Myocyte (in vitro differentiated cells): ENCODE measurements at places on chromosomes 7 and 10. TPM values are rescaled to one million over a fixed set of nuclear protein-coding genes. Genes with fewer than 3 reads are reported as not detected.

DNA sequence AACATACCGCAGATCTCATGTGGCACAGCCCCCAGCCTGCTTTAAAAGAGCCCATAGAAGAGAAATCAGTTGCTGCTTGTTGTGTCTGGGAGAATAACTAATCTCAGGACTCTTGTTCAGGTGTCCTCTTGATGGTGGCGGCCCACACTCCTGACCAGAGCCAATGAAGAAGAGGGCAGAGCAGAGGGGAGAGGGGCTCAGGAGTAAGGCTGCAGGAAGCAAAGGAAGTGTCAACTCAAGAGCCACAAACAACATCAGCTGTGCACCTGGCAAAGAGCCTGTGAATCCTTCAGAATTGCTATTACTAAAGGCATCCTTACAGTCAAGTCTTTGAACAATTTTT is 59.8 kb upstream of the PTN start:
- no peak for DNase-seq

- no peak for DNase-seq
Measured at GRCh38 chr7:159149488-159149887, 4.8 kb upstream of the VIPR2 start.

DNA sequence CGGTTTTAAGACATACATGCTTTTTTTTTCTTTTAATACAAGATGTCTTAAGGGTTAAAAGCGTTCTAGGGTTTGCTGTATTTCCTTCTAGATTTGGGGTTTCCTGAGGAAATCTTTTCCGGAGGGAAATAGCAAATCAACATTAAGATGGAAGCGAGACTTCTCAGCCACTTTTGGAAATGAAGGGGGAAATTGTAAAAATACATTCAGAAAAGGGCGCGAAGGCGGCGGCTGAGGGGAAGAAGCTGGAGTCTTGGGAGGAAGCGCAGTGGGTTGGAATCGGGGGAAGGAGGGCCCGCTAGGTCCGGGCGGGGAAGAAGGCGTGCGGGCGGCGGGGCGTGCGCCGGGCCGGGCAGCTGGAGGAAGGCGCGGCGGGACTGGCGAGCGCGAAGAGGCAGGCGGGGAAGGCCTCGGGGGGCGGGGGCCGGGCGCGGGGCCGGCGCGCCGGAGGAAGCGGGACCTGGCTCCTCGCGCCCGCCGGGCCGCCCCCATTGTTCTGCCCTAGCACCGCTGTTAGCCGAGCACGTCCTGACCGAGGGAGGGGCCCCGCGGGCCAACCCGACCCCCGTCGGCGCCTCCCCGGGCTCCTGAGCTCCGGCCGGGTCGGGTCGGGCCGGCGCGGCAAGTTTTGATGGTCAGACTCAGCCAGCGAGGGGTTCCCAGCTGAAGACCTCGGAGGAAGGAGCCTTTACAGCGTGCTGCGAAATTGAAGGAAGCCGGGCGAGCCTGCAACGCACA is 1.5 kb upstream of the SKIDA1 start:
- DNase-seq: peak; percentile 69

DNA sequence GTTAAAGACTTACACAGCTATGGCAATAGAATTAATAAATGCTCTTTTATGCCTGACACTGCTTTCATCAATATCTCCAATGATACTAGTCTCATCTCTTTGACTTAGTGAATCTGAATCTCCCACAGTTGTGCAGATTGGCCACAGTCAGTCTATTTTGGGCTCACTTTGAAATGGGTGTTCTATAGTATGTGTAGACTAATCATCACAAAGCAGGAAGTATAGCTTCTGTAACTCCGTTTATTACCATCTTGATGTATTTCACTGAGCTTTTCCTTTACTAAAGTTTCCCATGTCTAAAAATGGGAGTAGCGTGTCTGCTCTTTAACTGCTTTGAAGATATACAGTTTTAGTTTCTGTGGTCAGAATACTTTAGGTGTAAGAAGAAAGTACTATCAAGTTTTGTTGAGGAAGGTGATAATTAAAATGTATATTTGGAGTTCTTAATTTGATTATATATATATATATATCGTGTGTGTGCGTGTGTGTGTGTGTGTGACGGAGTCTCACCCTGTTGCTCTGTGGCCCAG is 70.1 kb downstream of the ST7 start:
- no peak for DNase-seq

DNA sequence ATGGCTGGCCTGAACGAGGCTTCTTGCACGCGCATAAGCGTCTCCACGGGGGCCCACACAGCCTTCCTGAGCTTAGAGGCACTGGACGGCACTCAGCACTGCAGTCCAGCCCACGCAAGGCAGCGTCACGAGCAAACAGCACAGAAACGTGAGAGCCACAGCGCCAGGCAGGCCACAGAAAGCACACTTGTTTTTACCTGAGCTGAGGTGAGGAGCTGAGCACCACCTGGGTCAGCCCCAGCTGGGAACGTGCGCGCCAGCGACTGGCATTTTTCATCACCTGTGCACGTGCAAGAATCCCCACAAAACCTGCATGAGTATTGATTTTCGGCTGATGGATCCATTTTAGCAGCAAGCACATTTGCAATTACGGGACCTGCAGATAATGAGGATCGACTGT is 26.7 kb downstream of the IQCE start:
- no peak for DNase-seq

DNA sequence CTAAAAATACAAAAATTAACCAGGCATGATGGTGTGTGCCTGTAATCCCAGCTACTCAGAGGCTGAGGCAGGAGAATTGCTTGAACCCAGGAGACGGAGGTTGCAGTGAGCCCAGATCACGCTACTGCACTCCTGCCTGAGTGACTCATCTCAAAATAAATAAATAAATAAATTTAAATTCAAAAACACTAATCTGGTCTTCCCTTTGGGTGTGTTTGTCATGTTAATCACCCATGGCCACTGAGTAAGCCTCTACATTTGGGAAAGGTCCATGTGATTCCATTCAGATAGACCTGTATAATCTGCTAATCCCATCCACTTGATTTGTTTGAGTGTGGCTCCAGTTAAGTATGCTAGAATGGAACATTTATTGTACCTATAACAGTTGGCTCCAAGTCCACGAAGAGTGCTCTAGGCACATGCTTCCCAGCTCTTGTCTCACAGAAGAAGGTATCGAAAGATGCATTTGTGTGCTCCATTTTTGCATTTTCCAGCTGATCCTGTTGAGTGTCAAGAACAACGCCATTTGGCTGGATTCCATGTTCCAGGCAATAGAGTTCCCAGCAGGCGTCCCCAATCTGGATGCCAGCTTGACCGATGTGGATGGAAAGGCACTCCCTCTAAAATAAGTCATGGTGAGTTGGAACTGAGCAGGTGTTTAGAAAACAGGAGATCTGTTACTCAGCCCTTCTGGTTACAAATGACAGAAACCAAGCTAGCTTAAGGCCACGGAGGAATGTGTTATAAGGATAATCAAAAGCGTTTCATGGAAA is 4.0 kb downstream of the TUBAL3 start:
- peak; percentile 64 for DNase-seq

DNA sequence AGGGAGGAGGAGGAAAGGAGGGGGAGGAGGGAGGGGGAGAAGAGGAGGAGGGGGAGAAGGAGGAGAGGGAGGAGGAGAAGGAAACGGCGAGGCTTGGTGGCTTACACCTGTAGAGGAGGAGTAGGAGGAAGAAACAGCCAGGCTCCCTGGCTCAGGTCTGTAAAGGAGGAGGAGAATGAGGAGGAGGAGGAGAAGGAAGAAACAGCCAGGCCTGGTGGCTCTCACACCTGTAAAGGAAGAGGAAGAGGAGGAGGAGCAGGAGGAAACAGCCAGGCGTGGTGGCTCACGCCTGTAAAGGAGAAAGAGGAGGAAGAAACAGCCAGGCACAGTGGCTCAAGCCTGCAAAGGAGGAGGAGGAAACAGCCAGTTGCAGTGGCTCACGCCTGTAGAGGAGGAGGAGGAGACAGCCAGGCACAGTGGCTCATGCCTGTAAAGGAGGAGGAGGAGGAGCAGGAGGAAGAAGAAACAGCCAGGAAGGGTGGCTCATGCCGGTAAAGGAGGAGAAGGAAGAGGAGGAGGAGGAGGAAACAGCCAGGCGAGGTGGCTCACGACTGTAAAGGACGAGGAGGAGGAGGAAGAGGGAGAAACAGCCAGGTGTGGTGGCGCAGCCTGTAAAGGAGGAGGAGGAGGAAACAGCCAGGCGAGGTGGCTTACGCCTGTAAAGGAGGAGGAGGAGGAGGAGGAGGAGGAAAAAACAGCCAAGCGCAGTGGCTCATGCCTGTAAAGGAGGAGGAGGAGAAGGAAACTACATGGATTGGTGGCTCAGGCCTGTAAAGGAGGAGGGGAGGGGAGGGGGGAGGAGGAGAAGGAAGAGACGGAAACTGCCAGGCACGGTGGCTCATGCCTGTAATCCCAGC is 14.9 kb upstream of the CRCP start:
- peak; percentile 53 for DNase-seq

DNA sequence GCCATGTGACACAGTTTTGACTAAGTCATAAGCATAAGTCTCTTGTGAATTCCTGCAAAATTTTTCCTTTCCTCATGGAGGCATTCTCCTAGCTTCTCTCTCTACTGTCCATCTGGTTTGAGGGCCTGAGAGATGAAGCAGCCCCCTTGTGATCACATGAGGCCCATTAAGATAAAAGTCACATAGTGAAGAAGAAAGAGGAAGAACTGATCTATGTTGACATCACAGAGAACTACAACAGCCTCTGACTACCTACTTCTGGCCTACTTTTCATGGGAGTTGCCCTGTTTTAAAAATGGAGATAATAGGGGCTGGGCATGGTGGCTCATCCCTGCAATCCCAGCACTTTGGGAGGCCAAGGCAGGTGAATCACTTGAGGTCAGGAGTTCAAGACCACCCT is 50.4 kb downstream of the TFEC start:
- DNase-seq: no peak

GRCh38 chr10:132540456-132540855 is 2.9 kb downstream of the INPP5A start:
- no peak for DNase-seq

- DNase-seq: no peak
Measured at GRCh38 chr10:119830851-119831250, 41.8 kb downstream of the MCMBP start.

- DNase-seq: no peak
Measured at GRCh38 chr7:34677491-34677890, 19.5 kb downstream of the NPSR1 start.

DNA sequence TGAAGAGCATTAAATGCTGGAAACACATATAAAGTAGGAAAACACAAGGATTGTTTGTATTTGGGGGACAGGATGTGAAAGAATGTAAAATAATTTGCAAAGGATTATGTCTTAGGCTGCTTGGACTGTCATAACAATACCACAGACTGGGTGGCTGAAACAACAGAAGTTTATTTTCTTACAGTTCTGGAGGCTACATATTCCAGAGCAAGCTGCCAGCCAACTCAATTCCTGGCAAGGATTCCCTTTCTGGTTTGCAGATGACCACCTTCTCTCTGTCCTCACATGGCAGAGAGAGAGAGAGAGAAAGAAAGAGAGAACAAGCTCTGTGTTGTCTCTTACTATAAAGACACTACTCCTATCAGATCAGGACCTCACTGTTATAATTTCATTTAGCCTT is 8.8 kb upstream of the LAMB4 start:
- DNase-seq: peak; percentile 56

DNA sequence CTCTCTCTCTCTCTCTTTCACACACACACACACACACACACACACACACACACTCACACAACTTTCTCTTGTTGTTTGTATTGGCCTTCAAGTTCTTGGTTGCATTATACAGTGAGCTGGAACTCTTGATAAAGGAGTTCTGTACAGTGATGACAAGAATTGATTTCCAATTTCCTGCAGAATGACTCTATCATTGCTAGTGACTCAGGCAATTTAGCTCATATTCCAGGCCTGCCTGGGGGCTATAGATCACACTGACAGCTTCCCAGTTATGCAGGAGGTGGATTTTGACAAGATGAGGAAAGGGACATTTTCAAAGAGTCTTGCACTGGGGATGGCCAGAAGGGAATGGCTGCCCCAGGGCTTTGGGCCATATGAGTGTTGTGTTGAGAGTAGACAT is 508.8 kb downstream of the TYW1 start:
- DNase-seq: no peak

GRCh38 chr10:130889780-130890179 is 421.7 kb downstream of the TCERG1L start:
- no peak for DNase-seq

- DNase-seq: no peak
Measured at GRCh38 chr7:110373859-110374258, 717.1 kb upstream of the LRRN3 start.

- DNase-seq: peak; percentile 43
Measured at GRCh38 chr10:47452495-47453140, 31.3 kb downstream of the ANXA8 start.

DNA sequence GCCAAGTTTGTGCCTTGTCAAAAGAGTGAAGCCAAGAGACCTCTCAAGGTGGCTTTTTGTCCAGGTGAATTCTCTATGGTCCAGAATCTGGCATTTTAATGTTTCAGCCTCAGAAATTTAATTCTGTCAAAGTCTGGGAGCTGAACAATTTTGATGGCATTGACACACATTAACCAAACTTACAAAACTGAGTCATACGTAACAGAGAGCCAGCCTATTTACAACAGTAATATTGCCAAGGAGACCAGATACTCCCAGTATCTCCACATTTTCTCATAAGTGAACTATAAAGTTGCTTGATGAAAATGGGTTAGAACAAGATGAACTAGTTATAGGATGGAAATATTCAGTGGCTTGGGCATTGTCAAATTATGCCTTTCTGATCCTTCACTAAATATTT is 43.8 kb downstream of the PDE6C start:
- DNase-seq: no peak

DNA sequence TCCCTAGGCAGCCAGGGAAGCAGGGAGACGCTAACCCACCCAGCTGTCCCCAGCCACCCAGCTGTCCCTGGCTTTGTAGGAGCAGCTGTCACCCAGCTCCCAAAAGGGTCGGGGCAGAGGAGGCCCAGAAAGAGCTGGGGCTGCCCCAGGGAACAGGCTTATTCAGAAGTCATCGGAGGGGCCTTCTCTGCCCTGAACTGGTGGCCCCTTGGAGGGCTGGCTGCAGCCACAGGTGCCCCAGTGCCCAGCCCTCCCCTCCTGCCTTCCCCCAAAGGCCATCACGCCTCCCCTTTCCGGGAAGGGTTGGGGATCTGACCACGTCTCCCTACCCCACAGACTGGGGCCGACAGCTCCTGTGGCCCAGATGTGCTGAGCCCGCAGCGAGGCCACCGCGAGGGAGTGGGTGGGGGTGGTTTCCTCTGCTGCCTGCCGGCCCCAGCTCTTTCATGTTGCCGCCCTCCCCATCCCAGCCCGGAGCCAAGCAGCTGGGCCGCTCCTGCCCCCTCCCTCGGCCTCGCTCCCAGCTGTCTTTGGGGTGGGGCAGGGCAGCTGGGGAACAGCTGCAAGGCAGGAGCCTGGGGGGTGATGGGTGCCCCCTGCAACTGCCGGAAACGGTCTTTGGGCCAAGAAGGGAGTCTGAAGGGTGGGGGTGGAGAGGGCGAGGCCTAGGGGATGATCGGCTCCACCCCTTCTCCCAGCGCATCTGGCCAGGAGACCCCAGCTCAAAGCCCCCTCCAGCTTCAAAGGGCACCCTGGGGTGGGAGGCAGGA is 16.8 kb downstream of the TRIM8 start:
- DNase-seq: peak; percentile 96

GRCh38 chr7:139842401-139843210 is 13.5 kb downstream of the TBXAS1 start:
- peak; percentile 17 for DNase-seq

- no peak for DNase-seq
Measured at GRCh38 chr7:134770676-134771075, 8.8 kb upstream of the CALD1 start.

The ADARB2 gene
- 0.19 and 0.31 TPM in 2 replicates for total RNA-seq

The EBLN1 gene
- not detected in 2 replicates for total RNA-seq

The ABCB4 gene
- 0.42 and 0.96 TPM in 2 replicates for total RNA-seq

The TMEM184A gene
- 0.32 and 2.8 TPM in 2 replicates for total RNA-seq

The NUTM2B gene
- total RNA-seq: 0.21 and 0.36 TPM in 2 replicates

The DKK1 gene
- total RNA-seq: 4.9 and 13.5 TPM in 2 replicates

The XRCC2 gene
- total RNA-seq: 0.62 and 0.88 TPM in 2 replicates

The SAMD9L gene
- total RNA-seq: 25.0 and 27.7 TPM in 2 replicates

The LIPN gene
- not detected in 2 replicates for total RNA-seq

The CRHR2 gene
- total RNA-seq: not detected in 2 replicates

The CFAP58 gene
- 0.56 and 0.62 TPM in 2 replicates for total RNA-seq
